ENCODE measurements at places on chromosomes 4 and X.
A peak's percentile ranks its signal among the peaks of the same experiment; 100 is the strongest.

DNA sequence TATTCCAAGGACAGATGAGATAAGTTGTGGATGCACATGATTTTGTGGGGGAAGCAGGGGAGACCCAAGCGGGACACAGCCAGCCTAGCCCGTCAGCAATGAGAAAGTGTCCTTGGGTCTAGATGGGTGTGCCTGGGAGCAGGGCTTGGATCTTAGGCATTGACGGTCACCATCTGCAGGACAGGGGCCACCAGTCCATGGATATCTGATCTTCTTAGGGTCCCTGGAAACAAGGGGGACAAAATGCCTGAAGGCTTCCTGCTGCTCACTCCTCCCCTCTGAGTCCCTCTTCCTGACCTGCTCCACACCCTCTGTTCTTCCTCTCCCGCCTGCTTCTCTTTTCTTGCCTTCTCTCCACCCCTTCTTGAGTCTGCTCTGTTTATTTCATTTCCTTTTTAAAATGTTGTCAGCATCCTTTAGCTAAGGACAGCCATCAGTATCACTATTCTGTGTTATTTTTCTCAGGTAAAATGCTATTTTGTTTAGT is 298.4 kb downstream of the RAPGEF2 start:
- DNase-seq, result peak; percentile 42

- peak; percentile 8 for DNase-seq
Observed at GRCh38 chr4:108492816-108493595, 127.4 kb upstream of the RPL34 start.

GRCh38 chrX:10045327-10046000 is 78.3 kb downstream of the CLDN34 start:
- DNase-seq, result no peak

DNA sequence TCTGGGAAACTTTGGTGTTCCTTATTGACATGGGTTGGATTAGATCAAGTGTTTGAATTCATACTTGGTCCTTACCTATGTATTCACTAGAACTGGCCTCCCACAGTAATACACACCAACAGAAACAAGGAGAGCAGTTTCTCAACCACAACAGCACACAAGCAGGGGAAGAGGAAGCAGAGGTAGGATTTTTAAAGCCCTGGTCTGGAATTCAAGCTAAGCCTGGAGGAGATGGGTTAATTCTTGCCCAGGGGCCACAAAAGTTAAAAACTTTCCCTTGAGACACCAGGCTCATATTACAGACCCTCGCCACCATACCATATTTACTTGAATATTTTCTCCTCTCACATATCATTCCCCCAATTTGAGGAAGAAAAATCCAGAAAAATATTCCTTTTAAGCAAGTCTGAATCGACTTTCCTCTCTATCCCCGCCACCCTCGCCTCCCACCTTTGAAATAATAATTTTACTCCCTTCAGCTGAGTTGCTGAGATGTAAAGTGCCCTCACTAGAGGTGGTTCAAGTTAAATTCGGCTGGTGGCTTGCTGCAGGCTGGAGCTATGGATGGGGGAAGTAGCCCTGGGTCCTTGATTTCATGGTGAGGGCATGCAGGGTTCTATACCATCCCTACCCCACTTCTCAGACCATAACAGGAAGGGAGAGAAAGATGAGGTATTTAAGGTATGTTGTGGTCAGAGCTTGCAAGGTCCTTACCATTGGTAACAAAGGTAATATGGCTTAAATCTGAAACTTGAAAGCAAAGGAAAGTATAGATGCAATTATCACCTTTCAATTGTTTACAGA is 440.2 kb downstream of the INPP4B start:
- DNase-seq, result peak; percentile 78

DNA sequence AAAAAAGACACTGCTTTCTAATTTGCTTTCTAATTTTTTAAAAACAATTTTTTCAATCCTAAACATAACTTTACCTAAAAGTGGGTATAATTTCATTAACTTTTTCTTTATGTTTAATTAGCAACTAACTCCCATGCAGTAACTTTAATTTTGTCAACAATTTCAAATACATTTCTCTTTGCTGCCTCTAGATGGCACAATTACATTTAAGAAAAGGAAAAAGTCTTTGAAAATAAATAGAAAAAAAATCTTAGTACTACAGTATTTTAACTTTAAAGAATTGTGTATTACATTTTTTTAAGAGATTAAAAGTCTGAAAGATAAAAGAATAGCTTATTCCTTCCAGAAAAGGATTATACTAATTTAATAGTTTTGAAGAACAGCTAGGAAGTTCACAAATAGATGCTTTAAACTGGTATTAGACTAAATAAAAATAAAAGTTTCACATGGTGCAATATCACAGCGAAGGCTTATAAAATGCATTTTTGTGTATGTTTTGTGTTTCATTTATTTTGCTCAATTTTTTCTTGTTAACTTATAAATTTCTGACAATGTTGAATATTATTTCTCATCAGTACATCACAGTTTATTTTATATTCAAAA is 105.1 kb downstream of the ADGRA3 start:
- peak; percentile 19 for DNase-seq

Data from KBM-7 (cell line).